Right kidney (tissue), 9 donors: ENCODE measurements at places on chromosomes 12 and 14.

GRCh38 chr14:64807551-64807950, 72.2 kb downstream of the SPTB start:
- DNase-seq, result no peak

GRCh38 chr12:9751204-9752144, 9.2 kb downstream of the CD69 start:
- DNase-seq, result no peak

- no peak for DNase-seq
Measured at GRCh38 chr12:65307169-65307501, 28.7 kb downstream of the MSRB3 start.

DNA sequence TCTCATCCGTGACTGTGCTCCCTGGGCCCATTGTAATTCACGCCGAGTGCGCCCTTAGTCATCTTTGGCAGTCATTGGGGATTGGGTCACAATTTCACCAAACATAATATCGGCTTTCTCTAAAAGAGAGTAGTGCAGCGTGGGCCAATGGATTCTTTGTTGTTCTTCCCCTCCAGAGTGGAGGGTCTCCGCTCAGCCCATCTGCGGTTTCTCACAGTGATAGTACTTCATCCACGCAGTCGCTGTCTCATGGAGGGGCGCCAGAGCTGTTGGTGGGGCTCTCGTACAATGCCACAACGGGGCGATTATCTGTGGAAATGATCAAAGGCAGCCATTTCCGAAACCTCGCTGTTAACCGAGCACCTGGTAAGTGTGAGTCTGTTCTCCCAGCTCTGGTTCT, 321.8 kb downstream of the SNAPC1 start:
- DNase-seq, result no peak

DNA sequence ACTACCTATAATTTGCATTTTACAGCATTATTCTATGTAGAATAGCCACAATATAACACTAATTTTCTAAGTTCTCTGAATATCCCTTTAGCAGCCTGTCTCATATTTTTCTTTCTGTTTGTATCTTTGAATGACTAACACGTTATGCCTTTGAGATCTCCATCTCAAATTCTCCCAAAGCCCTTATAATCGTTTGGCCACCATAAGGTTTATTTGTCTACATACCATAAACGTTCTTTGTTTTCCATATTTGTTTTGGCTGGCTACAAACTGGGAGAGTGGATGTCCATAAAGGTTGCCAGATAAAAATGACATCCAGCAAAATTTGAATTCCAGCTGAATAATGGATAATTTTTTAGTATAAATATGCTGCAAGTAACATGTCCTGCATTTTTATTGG, 203.7 kb downstream of the STXBP6 start:
- no peak for DNase-seq

DNA sequence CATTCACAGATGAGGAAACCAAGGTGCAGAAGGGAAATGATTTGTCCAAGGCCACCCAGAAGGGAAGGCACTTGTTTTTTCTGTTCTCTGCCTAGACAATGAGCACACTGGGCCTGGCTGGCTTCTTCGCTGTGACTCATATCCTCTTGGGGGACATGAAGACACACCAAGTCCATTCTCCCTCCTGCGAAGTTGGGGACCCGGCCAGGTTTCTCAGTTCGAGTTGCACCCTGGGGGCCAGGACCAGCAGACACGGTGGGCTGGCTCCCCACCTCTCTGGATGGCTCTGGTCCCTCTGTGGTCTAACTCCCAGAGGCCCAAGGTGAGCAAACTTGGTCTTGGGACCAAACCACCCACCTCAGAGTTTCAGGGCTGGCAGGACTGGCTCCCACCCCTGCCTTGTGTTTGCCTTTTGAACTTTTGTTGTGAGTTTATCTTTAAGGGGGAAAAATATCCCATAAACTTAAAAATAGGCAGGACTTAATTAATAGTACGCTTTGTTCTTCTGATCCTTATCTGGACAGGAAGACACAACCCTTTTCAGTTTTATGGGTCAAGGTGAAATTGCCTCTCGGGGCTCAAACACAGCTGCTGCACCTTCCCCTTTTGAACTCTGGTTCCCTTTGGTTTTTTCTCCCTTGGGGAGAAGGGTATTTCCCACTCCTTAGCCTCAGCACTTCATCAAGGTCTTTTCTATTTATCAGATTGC, 9.0 kb upstream of the MLEC start:
- no peak for DNase-seq

DNA sequence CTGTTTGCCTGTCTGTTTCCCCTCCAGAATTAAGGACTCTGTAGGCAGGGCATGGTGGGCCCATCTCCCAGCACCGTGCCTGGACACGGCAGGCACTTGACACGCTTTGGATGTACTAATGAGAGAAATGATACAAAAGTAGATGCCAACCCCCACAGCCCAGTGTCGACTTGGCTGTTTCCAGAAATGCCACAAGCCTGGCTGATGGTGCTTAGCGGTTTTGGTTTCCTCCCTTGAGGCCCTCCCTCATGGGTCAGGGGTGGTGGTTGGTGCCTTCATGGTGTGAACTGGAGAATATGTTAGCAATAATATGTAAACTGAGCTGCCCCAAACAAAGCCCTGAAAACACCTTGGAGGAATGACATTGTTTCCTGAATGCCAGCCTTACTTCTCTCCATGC, 55.5 kb upstream of the ESRRB start:
- DNase-seq, result no peak

GRCh38 chr14:63296060-63296563, 22.6 kb downstream of the GPHB5 start:
- DNase-seq, result no peak

GRCh38 chr12:132453361-132454192, 36.4 kb upstream of the FBRSL1 start:
- DNase-seq, result no peak

DNA sequence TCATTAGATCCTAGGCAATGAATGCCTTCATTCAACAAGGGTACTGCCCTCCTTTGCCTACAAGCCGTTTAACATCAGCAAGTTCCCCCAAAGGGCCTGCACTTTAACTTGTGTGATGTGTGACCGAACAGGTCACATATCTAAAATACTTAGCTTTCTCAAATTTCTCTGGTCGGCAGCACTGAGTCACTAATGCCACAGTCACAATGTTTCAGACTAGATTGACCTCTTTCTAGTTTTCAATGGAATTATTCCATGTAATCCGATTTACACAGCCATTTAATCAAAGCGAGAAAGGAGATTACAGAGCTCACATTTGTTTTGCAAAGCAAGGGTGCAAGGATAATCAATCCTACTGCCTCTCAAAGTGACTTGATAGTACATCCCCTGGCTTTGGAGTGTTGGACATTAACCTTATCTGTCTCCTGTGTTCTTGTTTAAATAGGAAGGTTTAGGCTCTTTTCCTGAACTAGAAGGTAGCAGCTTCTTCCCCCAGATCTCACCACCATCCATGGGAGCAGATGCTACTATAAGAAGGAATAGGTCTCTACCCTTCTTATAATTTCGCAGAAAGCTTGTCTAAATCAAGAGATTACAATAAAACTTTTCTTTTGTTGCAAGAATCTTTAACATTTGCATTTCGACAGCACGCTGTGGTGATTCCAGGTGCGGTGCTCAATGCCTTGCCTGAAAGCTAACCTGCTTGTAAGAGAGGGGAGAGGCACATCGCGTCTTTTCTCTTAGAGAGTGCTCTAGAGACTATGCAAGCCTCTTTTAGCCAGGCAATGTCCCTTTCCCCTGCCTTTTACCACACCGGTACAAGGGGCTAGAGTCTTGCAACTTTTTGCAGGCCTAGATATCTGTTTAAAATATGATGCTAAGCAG, 1.8 kb downstream of the KITLG start:
- DNase-seq, result peak; percentile 37

DNA sequence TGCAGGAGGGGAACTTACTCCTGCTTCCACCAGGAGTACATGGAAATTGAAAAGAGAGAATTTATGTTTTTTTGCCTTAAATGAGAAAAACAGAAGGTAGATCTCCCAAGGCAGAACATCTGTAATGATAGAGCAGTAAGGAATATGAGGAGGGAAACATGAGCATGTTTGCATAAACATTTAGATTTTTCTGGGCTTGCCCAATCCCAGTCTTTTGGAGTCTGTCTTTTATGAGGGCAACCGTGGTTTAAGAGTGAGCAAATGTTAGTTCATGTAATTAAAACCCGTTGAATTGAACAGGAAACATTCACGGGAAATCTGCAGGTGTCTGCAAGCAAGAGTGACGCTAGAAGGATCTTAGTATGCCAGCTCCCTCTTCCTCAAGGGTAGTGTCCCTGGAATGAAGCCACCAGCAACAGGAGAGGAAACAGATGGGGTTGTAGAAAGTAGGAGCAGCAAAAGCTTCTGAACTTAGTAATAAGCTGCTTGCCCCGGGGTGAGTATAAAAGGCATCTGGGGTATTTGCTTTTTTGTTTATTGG, 79.3 kb downstream of the ARF6 start:
- DNase-seq, result no peak

- no peak for DNase-seq
Measured at GRCh38 chr14:63833728-63834127, 19.1 kb upstream of the SYNE2 start.

DNA sequence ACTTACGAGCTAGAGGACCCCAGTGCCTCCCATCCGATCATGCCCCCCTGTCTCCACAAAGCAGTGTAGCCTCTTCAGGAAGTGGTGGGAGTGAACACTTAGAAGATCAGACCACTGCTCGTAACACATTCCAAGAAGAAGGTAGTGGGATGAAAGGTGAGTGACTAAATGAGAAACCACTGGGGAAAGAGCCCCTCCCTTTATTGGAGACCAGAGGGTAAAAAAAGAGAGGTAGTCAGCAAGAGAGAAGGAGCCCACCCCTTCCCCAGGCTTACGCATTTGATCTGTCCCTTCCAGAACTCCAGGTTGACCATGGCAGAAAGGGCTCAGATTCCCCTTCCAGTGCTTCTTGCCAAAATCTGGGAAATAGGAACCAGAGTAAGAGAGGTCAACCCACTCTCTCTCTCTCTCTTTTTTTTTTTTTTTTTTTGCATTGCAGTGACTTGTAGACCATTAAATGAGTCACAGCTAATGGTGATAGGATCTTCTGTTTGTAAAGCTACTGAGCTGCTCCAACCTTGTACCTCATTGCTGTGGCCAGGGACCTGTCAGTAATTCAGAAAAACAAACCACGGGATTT, 165.4 kb downstream of the GCH1 start:
- DNase-seq, result no peak

- DNase-seq, result no peak
Measured at GRCh38 chr12:46921048-46921763, 95.4 kb upstream of the SLC38A4 start.

- DNase-seq, result no peak
Measured at GRCh38 chr14:22184157-22184829, 404.7 kb downstream of the DAD1 start.

DNA sequence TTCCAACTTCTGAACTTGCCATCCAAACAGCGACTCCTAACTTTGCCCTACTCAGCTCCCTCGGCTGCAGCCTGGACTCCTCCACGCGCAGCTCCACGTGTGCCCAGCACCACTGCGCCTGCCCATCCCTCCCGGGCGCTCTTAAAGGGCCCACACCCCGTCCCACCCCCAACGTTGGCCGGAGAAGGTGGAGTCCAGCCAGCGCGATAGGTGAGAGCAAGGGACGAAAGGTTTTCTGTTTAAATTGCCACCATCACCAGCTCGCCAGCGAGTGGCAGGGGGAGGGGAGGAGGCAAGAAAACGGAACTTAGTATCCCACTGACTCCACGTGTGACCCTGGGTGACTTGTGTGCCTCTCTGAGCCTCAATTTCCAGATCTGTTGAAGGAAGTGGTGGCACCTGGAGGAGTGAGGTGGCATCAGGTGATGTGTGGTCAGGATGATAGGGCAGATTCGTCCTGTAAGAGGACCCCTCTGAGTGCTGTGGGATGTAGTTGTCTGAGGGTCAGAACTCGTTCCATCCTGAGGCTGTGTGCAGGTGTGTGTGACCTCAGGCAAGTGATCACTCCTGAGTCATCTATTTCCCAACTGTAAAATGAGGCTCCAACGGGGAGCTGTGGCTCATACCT, 59.7 kb downstream of the TRPV4 start:
- DNase-seq, result no peak

DNA sequence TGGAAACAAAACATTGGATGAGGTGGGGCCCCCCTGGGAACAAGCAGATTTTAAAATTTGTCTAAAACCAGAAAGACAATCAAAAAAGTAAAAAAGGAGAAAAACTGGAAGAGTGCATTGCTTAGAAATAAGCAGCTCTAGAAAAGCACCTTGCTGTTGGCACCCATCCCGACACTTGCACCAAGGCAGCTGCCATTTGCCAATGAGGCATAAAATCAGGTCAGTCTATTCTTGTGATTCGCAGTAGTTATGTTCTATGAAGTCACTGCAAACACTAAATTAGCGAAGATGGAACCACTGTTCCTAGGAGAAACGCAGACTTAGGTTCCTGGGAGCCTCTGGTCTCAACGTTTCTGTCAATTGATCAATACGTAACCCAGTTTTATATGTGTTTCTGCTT, 16.2 kb downstream of the VPS33A start:
- no peak for DNase-seq

GRCh38 chr12:53219292-53219955, 12.4 kb upstream of the ITGB7 start:
- DNase-seq, result peak; percentile 52

GRCh38 chr14:102605029-102605428, 12.6 kb downstream of the RCOR1 start:
- no peak for DNase-seq

- no peak for DNase-seq
Measured at GRCh38 chr12:92614502-92614901, 88.3 kb upstream of the PLEKHG7 start.

- no peak for DNase-seq
Measured at GRCh38 chr12:58922849-58923248, 2.5 kb upstream of the LRIG3 start.
